ENCODE measurements at places on chromosomes 16 and 17.

GRCh38 chr16:31467858-31468257 lies 4.1 kb upstream of the TGFB1I1 start:
- DNase-seq, result no peak

GRCh38 chr16:82846806-82847205 lies 220.0 kb downstream of the CDH13 start:
- DNase-seq, result no peak

GRCh38 chr17:80445726-80446110 lies 30.7 kb downstream of the NPTX1 start:
- no peak for DNase-seq

DNA sequence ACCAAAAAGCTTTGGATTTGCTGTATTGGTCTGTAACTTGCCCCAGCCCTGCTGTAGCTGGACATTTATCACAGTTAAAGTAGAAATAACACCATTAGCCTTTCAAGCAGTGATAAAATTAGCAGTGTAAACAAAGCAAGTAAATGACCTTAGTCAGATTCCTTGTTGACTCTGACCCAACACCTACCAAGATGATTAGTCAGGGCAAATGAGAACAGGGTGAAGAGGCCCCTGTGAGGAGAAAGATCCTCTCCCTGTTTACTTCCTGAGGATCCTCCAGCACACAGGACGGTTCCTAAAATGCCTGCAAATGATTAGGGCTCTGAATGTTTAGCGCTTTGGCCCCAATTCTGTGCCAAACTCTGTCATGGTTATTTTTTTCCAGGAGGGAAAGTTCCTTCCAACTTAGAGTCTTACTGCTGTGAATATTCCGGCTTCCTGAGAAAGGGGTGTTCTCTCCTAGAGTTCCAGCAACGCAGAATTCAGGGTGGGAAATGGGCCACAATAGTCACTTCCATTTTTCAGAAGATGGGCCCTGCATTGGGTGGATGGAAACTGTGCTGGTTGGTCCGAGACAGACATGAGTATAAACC lies 259.0 kb upstream of the MYOCD start:
- no peak for DNase-seq

DNA sequence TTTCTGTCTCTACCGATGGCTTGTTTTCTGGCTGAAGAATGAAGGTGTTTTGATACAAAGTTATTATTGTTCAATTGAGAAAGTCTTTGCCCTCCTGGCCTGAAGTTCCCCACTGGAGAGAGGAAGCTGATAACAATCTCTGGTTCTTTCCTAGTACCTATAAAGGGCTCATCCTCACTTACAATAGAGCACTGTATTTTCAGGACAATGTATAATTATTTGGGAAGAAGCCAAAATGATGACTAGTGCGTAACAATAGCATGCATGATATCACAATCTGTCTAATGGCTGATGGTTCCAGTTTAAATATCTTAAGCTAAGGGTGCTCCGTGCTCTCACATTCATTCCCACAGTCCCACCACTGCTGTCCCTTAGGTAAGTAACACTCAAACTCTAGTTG lies 230.7 kb downstream of the IRX3 start:
- DNase-seq, result no peak

- no peak for DNase-seq
Observed at GRCh38 chr17:81470944-81471817, 41.4 kb downstream of the ACTG1 start.

- DNase-seq, result no peak
Observed at GRCh38 chr16:17168181-17168580, 302.6 kb downstream of the XYLT1 start.

- peak; percentile 29 for DNase-seq
Observed at GRCh38 chr17:74431568-74432423, at the start of gene GPRC5C. Gene GPRC5C (plus strand): TSS chr17:74432088. CDS start chr17:74439777, 7,689 bp downstream.

DNA sequence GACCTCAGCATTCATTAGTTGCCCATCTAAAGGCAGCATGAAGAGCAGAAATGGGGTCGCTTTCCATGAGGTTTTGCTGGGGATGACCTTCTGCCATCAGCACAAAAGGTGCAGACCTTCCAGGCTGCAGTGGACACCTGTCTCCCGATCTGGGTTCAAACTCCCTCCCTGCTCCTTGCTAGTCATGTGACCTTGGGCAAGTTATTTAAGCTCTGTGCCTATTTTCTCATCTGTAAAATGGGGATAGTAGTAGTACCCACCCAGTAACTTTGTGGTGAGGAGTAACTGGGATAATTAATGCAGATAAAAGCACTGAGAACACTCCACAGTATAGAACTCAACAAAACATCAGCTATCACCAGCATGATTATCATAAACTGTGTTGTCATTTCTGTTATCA lies 21.4 kb upstream of the COQ7 start:
- DNase-seq, result no peak

GRCh38 chr17:75412455-75413317 lies 7.2 kb upstream of the GRB2 start:
- DNase-seq, result no peak

DNA sequence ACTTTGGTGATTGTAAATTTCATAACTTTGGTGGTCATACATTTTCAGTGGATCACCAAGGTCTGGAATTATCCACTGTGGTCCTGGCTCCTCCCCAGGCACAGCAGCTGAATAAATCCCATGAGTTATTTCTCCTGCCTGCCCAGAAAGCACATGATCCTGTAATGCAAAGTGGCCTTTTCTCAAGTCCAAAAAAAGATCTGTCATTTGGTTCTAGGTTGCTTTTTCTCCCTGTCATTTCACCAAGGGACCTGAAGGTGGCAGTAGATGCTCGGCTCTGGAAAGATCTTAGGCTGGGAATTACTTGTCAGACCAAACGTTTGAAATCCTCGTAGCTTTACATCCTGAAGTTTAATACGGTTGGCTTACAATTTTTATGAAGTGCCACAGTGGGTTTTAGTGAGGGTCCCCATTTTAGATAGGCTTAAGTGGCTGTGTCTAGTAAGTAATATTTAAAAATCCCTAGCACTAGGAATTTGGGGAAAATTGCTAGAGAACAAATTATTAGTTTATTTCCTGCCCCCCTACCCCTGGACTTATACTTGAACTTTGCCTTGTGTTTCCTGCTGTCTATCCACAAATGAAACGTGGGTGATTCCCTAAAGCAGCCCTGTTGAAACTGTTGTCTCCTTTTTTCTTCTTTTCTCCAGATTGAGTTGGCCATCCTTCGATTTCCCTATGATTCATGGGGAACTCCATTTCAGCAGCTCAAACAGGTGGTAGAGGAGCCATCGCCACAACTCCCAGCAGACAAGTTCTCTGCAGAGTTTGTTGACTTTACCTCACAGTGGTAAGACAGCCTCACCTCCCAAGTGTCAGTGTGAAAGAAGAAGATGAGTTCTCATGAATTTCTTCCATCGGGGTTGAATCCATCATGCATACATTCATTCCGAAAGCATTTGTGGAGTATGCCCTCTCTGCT lies 111.7 kb downstream of the MAP2K6 start:
- no peak for DNase-seq

- no peak for DNase-seq
Observed at GRCh38 chr17:50605429-50605828, 29.3 kb upstream of the ABCC3 start.

GRCh38 chr17:69869667-69870066 lies 205.4 kb upstream of the KCNJ16 start:
- DNase-seq, result no peak

GRCh38 chr17:76156662-76156991 lies 15.6 kb upstream of the FOXJ1 start:
- no peak for DNase-seq

GRCh38 chr16:59848296-59848695 lies 1114.2 kb upstream of the GOT2 start:
- DNase-seq, result no peak

GRCh38 chr17:55843785-55844184 lies 92.9 kb downstream of the PCTP start:
- DNase-seq, result no peak

DNA sequence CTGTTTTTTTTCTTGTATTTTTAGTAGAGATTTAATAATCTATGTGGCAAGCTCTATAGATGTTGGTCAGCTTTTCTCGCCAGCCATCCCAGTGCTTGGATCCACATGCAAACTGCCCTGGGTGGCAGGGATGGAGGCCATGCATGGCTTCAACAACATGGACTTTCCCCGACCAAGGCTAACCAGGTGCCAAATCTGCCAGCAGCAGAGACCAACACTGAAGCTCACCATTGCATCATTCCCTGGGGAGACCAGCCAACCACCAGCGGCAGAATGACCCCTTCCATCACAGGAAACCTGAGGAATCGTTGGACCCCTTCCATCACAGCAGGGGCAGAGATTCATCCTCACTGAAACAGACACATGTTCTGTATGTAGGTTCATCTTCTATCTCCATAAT lies 27.7 kb upstream of the ERCC4 start:
- no peak for DNase-seq

- DNase-seq, result no peak
Observed at GRCh38 chr17:69282002-69282401, 44.9 kb downstream of the ABCA5 start.

DNA sequence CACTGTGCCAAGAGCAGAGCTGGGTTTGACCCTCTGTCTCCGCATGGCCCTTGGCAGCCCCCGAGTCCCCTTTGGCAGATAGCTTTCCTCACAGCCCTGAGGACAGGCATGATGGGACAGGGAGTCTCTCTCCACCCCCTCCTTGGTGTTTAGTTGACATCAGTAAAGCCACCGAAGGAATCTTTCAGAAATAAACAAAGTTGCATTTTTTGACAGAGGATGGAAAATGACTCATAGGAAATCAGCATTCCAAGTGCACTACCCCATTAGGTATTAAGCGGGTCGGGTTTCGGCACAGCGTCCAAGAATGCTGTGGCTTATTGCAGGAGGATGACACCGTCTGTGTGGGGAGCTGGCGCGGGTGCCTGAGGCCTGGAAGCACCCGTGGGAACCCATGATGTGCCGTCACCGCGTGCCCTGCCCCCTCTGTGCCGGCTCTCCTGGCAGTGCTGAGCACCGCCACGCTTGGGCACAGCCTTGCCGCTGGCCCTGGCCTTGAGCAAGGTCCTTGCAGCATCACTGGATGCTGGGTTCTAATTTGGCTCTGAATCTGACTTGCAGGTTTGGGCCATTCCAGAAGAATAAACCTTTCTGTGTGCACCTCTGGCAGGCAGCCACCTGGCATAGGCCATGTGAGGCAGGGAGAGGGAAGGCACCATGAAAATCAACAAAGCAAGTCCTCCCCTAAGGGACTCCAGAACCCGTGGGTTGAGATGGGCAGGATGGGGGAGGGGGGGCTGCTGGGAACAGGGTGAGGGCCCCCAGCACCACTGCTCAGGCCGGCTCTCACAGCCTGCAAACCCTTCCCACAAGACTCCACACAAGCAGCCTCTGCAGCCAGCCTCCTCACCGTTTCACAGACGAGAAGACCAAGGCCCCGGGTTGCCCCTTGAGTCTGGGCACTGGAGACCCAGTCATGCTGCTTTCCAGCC lies 50.5 kb upstream of the ZNF469 start:
- DNase-seq, result no peak

- no peak for DNase-seq
Observed at GRCh38 chr17:19534562-19535149, 1.0 kb downstream of the SLC47A1 start.

GRCh38 chr17:80826346-80826954 lies 165.2 kb upstream of the CHMP6 start:
- no peak for DNase-seq

DNA sequence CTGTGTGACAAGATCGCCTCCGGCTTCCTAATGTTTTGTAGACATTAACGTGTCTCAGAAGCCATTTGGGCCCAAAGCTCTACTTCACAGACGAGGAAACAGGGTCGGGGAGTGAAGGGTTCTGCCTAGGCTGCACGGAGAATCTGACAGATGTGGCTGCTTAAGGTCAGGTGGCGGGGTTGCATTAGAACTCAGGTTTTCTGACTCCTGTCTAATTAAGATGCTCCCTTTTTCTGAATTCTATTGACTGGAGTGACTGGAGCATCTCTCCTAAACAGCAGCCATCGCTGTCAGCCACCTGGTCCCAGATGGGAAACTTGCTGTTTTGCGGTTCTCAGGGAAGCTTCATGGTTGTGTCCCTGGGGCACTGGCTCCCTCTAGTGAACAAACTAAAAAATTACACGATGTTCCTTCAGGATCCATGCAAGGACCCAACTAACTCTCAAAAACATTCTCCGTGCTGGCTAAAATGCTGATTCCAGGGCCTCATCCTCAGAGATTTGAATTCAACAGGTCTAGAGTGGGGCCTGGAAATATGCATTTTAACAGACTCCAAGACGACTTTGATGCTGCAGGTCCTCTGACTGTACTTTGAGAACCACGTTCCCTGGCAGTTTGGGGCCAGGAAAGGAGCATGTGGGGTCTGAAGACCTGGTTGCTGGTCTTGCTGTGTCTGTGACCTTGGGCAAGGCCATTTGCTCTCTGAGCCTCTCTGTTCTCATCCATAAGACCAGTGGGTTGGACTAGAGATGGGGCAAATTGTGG lies 117.4 kb downstream of the IRF8 start:
- DNase-seq, result no peak

- DNase-seq, result no peak
Observed at GRCh38 chr16:62565706-62566105, 529.5 kb upstream of the CDH8 start.

GRCh38 chr16:81366316-81366932 lies 51.7 kb downstream of the GAN start:
- DNase-seq, result peak; percentile 30

DNA sequence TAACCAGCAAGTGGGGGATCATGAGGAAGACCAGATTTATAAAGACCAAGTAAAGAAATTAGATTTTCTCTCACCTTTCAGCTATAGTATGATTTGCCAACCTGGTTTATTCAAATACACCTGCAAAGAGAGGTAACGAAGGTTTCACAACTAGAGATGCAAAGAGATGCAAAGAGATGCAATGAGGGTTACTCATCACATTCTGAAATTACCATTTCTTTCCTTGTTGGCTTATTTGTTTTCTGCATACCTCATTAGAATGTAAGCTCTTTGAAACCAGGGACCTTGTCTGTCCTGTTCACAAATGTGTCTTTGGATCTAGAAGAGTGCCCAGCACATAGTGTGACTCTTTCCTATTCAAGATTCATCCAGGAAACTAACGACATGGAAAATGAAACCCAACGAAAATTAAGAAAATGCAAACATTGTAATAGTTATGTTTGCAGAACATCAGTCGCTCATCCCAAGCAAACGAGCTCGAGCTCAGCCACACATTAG lies 9.0 kb upstream of the LONP2 start:
- DNase-seq, result no peak

GRCh38 chr16:89067677-89068443 lies 25.8 kb upstream of the ACSF3 start:
- no peak for DNase-seq

DNA sequence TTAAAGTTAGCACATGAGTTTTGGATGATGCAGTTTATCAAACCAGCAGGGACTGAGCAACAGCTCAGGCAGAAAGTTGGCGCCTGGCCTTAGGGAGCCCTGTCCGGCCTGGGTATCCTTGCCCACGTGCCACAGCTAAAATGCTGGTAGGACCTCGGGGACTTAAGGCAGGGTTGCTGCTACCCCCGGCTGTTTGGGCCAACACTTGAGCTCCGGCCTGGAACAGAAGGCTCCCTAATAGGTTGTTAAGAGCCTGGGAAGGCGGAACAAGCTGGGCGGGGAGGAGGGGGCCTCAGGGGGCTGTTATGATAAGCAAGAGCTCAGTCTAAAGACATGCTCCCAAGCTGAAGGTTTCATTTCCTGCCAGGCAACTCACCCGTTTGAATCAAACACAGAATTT lies 39.7 kb downstream of the CUEDC1 start:
- no peak for DNase-seq

GRCh38 chr16:74046524-74046923 lies 250.1 kb upstream of the PSMD7 start:
- no peak for DNase-seq

Data from NCI-H1436 treated with DMSO at 0.1 percent for 48 hours (cell line).